Stimulated activated CD4-positive, alpha-beta T cell treated with anti-CD3 and anti-CD28 coated beads, TNF-alpha, amount 100 ng/mL, for 4 hours (primary cell): ENCODE measurements at places on chromosomes 5 and 9.

DNA sequence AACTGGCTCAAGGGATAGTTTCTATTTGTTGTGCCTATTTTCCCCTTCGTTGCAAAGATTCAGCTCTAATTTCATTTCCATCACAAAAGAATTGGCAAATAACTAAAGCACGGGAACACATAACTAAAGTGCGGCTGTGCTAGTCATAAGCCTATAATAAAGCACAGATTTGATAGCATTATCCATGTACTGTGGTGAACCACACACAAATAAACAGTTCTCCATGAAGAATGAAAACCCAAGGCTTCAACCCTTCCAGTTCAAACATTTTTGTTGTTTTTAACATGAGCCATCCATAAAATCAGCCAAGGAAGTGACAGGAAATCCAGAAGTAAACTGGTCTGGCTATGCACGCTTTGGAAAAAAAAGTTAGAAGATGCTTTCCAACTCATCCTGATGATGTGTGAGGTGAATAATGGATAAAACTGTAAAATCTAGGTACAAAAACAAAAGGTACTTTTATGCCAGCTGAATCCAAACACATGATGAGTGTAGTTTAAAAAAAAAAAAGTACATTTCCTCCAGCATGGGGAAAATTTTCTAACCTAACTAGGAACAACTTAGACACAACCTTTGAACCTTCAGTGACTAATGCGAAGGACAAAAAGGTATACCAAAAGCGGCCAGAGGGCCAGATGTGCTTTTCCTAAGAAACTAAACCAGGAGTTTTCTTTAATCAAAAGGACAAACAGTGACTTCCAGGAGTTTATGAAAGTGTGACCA is 10.2 kb downstream of the ZNF608 start:
- no peak for DNase-seq

DNA sequence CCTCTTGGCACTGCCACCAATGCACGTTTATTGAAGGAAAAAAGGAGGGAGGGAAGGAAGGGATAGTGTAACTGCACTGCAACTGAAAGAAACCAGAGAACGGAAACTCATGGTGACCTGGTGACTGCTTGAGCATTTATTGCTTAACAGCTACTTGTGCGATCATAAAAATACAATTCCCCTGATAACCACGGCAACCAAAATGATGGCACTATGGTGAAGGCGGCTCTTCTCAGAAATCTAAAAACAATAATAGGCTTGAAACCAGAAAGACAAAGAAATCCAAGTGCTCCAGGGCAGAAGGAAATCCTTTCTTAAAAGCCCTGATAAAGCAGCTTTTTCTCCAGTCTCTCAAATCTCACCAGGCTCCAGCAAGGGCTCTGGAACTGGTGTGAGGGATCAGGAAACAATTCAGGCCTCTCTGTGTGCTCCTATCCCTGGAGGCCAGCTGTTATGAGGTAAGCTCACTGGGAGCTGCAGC is 1.9 kb downstream of the FBXO10 start:
- DNase-seq = no peak

DNA sequence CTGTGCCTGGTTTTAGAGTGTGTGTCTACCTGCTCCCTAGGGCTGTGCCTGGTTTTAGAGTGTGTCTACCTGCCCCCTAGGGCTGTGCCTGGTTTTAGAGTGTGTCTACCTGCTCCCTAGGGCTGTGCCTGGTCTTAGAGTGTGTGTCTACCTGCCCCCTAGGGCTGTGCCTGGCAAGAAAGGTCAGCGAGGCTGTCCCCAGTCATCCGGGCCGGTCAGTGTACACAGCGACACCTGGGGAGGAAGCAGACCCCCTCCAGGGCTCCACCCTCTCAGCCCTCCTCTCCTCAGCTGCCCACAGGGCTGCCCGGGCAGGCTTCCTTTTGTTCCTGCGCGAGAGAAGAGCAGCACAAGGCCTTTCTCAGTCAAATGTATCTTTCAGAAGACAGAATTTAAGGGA is 4.1 kb downstream of the NRARP start:
- no peak for DNase-seq

GRCh38 chr5:118430076-118430475 is 558.3 kb downstream of the DTWD2 start:
- no peak for DNase-seq

DNA sequence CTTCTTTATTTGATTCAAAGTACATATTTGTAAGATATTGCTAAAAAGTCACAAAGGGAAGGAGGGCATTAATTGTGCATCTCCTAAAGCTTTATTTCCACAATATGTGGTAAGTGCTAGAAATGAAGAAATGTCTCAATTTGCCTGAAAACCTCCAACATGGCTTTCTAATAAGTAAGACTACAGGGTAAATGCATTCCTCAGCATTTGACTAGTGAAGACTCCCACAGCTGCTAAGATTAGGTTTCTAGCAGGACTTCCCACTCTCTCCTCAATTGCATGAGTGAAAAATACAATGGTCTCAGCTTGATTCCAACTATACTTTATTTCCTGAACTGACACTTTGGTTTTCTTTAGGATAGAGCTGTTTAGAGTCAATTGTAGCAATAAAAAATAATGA is 162.1 kb downstream of the ELAVL2 start:
- DNase-seq = no peak

DNA sequence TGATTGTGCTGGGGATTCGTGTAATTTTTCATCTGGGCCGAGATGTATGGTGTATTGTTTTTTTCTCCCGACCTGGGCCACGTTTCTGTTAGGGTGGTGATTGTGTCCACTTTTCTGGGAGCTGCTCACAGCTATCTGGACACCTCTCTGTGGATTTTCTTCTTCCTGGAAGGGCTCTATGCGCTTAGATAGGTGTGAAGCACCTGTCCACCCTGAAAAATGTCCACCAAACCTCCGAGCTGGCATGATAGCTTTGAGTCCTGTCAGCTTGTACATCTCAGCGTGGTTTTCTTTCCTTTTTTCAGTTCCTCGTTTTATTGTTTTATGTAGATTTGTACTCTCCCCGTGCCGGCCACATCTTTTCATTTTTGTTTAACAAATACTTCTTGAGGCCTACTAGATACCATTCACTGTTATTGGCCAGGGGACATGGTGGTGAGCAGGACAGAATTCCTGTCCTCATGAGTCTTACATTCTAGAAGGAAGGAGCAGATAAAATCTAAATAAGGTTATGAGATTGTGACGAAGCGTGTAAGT is 1.1 kb downstream of the UGCG start:
- DNase-seq = no peak

DNA sequence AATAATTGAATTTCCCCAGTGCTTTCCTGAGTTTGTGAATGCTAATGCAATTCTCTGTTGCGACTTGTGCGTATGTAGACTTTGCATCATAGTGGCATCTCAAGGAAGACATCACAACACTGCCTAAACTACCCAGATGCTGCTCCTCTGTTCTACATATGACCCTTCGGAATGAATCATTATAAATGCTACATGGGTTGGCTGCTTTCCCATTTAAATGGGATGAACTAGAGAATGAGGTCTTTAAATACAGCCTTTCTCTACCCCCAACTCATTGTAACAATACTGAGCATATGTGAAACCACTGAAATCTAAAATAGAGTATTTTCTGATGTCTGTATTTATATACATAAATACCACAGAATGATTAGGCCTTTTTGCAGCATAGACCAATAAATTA is 136.6 kb upstream of the ICE1 start:
- no peak for DNase-seq

GRCh38 chr5:180274695-180275094 is 17.2 kb downstream of the MAPK9 start:
- DNase-seq = no peak

- DNase-seq = no peak
Measured at GRCh38 chr9:116098476-116098875, 55.1 kb upstream of the PAPPA start.

- DNase-seq = no peak
Measured at GRCh38 chr5:115342590-115343377, 46.3 kb upstream of the CCDC112 start.

- no peak for DNase-seq
Measured at GRCh38 chr5:4250254-4250653, 654.6 kb downstream of the IRX1 start.

- no peak for DNase-seq
Measured at GRCh38 chr5:90996089-90996488, 387.0 kb downstream of the ARRDC3 start.

DNA sequence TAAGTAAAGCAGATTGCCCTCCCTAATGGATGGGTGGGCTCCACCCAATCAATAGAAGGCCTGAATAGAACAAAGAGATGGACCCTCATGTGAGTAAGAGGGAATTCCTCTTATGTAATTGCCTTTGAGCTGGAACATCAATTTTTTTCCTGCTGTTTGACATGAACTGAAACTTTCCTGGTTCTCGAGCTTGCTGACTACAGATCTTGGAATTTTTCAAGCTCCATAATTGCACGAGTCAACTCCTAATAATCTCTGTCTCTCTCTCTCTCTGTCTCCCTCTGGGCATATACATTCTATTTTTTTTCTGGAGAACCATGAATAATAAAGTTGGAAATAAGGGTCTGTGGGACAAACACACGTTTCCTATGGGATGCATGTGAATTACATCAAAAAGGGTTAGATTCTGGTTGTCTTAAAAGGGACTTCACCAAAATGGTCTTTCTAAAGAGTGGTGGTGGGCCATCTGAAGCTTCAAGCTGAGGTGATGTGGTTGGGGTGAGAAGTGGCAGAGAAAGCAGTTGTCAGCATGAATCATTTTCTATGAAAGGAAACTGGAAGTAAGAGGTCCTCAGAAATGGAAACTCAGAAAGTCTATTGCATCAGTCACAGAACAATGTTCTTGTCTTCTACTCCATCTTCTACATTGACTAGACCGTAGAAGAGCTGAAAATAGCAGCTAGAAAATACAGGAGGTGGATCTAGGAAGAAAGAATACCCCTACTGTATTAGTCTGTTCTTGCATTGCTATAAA is 47.0 kb upstream of the HOMER1 start:
- no peak for DNase-seq

GRCh38 chr5:25481463-25481862 is 836.7 kb upstream of the CDH10 start:
- no peak for DNase-seq

- DNase-seq = no peak
Measured at GRCh38 chr9:78468231-78468630, 171.3 kb downstream of the PSAT1 start.

GRCh38 chr9:107638521-107639310 is 149.1 kb upstream of the KLF4 start:
- no peak for DNase-seq

GRCh38 chr5:177547736-177548135 is 6.6 kb downstream of the FAM193B start:
- no peak for DNase-seq

DNA sequence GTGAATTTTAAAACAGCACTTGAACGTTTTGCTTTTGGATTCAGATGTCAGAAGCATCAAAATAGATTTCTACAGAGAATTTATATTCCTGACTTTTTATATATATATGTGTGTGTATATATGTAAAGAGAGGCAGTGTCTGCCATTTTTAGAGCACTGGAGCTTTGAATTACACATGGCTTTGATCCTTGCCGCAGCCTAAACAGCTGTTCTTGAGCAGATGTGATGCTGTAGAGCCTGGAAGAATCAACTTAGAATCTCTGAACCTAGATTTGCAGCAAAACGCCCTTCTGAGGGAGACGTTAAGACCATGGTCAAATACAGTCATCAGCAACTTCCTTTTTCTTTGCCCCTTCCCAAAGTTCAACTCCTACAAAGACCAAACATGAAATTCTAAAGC is 21.7 kb upstream of the C5orf47 start:
- DNase-seq = no peak

GRCh38 chr9:93960221-93960970 is 5.2 kb upstream of the BARX1 start:
- DNase-seq = no peak

DNA sequence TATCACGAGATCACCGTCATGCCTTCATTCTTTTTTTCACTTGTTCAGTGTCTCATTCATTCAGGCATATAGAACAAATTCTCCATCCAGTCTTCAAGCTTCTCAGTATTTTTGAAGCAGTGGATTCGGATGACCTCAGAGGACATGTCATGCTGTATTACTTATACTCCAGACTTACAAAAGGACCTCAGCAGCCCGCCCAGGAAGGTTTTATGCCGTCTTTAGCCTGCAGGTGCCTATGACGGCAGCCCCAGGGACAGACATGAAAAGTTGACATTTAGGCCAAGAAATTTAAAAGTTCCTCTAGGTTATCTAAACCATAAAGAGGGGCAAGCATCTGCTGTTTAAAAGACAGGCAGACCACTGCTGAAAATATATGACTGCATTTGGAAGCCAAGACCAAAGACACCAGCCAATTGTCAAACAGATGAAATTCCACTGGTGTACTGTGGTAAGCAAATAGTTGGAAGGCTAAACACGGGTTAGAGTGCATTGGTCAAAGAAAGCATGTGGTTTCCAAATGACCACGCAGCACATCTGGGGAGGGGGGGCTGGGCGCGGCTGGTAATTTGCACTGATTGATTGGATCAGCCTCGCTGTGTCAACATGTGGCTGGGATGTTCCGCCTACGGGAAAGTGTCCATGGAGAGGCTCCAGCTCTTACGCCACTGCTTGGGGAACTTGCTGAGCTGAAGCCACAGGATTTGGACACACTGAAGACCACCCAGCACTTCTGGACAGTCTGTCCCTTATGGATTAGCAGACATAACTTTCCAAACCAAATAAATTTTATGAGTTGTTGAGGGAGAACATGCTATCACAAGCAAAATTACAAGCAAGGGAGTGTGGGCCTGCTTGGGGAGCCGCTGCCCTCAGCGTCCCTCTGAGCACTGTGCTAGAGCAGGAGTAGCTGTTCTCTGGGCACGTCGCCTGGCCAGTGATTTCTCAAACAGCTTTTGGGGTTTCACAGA is 173.6 kb downstream of the FANCC start:
- DNase-seq = no peak

GRCh38 chr9:125904155-125904851 is 157.1 kb downstream of the PBX3 start:
- DNase-seq = no peak

DNA sequence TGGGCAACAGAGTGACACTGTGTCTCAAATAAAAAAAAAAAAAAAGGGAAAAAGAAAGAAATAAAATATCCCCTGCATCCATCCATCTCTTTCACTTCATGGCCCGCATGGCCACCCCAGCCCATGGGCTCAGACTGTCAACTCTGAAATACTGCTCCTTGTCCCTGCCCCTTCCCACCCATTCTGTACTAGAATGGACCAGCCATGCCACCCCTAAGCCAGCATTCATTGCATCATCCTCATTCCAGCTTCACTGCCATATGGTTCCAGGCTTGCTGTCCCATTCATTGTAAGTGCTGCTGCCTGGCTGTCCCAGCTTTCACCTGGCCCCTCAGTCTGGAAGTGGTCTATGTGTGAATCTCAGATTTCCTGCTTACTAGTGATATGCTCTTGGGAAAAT is 46.2 kb downstream of the SPRY4 start:
- no peak for DNase-seq

DNA sequence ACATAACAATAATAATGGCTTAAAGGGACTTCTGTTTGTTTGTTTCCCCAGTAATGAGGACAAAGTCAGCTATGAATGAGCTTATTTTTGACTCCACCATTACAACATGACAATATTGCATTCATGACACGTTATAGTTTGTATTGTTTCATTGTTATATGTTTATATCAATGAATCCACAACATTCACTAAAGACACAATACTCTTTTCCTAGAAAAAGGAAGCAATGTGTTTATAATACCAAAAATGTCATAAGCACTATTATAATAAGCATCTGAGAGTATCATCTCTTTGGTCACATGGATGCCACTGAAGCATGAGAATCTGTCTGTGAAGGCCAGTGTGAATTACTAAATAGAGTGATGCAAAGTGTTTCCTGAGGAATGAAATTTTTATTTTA is 1026.9 kb upstream of the C9orf72 start:
- DNase-seq = no peak

- DNase-seq = no peak
Measured at GRCh38 chr9:3783156-3783555, 257.4 kb upstream of the RFX3 start.

GRCh38 chr9:34124926-34125325 is 1.6 kb downstream of the DCAF12 start:
- DNase-seq = no peak
